CD4-positive, alpha-beta T cell treated with Interleukin-2 at 100 ng/mL for 4 hours (primary cell): ENCODE measurements at places on chromosomes 1 and 21.

- no peak for DNase-seq
These were observed 115.0 kb downstream of the SYF2 start for GRCh38 chr1:25117233-25117823.

GRCh38 chr1:155651861-155652661 is 36.5 kb downstream of the YY1AP1 start:
- DNase-seq: no peak

DNA sequence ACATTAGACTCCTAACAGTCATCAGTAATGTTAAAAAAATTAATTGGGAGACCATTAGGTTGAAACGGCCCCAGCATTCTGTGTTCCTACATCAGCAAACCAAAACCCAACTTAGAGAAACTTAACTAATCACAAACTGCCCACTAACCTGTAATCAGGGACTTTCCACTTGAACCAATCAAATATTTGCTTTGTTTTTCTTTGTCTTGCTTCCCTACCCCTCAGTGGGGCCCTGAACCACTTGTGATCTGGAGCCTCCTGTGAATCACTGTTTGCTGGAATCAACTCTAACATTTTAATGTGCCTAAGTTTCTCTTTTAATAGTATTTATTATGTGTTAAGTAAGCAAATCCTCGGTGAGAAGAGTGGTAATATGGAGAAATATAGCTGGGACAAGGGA is 64.0 kb downstream of the ABCA4 start:
- DNase-seq: no peak

- peak; percentile 94 for DNase-seq
These were observed 438 bp upstream of the MIA3 start for GRCh38 chr1:222617367-222617951.

DNA sequence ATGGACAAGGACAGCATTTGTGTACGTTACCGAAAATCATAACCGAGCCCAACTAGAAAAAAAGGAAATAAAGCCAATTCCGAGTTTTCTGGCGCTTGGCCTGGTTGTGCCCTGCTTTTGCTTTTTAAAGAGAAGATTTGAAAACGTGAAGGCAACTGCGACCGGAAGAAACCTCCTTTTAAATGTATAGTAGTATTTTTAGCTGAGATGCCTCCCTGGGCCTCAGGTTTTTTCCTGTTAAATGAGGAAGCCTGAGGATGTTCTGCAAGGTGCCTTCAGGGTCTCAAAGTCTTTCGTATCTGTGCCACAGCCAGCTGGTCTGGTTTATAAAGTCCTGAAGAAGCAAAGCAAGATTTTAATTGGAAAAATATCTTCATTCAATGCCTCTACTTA is 371 bp upstream of the ODF2L start:
- no peak for DNase-seq

GRCh38 chr1:77040826-77041225 is 173.5 kb downstream of the ST6GALNAC5 start:
- no peak for DNase-seq

GRCh38 chr1:43614211-43614610 is 35.7 kb upstream of the KDM4A start:
- DNase-seq: no peak

DNA sequence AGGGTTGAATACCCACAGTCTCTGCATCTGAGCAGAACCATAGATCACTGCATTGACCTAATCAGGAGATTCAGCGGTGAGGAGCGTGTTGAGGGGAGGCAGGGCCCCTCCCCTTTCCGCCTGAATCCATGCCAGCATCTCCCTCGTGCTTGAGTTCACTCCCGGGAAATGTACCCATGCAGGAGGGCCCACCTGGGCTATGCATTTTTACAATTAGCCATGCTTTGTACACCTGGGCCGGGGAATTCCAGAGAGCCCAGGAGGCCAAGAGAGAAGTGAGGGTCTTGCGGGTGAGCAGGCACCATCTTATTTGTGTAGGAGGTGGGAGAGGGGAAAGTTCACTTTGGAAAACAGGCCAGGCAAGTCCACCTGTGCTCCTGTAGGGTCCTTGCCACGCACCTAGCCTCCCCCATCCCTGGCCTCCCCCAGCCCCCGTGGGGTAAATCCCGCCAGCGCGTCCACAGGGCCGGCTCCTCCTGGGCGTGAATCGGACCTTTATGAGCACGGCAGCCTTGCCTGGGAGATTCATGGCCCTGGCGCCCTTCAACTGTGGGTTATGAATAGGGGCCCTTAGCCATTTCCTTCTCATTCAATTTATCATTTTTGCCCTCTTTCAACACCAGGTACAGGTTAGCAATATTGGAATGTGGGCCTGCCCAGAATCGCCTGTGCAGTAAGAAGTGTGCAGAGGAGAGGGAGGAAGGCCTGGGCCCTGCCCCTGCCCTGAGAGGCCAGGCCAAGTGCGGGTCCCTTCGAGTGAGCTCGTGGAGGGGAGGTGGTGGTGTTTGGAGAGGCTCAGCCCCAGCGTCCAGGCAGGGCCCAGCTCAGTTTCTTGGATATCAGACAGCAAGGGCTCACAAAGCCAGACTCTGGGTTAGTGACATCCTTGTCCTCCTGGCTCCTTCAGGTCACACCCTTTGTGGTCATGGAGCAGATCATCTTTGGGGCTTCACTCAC is 84.4 kb upstream of the ACTRT2 start:
- DNase-seq: no peak

DNA sequence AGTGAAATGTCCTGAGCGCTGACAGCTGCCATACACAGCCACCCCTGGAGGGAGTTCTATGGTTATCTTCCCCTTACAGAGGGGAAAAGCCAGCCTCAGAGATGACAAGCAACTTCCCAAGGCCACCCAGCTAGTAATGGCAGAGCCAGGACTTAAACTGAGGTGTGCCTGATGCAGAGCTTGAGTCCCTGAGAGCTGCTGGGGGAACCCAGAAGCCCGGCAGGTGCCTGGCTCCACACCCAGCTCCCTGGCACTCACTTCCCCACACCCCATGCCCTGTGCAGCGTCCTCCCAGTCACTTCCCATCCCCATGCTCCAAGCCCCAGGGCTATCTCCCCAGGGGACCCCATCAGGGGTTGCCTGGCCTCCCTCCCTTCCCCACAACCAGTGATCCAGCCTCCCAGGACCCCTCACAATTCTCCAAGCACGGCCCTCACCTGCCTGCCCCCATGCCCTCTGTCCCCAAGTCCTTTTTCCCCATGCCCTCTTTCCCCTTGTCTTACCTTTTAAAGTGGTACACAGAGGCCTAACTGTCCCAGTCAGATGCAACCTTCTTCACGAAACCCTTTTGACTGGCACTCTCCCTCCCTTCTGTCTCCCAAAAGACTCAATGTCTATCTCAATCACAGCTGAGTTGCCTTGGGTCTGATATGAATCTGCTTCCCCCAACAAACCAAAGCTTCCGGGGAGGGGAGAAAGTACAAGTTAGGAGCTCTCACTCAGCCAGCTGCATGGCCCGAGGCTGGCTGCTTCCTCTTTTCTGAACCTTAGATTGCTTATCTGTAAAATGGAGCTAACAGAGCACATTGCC is 39.8 kb upstream of the LRP8 start:
- peak; percentile 52 for DNase-seq

- no peak for DNase-seq
These were observed 15.7 kb downstream of the TM2D1 start for GRCh38 chr1:61708953-61709907.

DNA sequence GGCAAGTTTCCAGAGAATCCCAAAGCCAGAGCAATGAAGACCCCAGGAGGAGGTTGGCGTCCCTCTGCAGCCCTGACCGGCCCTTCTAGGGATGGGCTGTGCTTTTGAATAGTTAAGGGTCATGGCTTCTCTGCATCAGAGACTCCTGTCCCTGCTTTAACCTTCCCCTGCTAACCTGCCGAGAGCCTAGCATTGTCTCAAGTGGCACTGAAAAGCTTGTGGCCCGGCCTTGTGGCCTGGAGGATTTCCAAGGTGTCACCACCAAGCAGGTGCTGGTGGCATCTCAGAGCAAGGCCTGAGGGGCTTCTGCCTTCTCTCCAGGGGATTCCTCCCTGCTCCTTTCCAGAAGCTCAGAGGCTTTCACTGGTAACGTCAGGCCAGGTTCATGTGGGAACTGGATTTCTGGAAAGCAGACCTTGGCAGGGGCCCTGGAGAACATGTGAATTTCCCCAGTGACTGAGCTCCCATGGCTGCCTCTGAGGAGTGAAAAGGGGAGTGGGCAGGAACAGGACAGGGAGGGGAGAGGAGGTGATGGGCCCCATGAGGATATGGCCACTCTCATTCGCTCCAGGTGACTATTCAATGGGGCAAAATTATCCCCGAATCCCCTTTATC is 409.9 kb downstream of the PTPRU start:
- no peak for DNase-seq

DNA sequence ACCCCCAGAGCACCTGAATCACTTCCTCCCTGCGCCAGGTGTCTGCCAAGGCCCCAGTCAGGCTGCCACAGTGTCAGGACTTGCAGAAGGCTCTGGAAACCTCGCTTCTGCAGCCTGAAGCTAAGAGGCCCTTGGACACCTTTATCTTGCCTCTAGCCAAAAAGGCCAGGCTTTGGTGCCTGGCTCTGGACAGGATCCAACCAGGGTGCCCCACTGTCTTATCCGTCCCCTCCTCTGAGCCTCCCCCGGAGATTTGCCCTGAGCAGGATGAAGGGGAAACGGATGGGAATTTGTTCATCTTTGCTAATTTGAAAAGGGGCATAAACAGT is 12.8 kb upstream of the CLSTN1 start:
- no peak for DNase-seq

DNA sequence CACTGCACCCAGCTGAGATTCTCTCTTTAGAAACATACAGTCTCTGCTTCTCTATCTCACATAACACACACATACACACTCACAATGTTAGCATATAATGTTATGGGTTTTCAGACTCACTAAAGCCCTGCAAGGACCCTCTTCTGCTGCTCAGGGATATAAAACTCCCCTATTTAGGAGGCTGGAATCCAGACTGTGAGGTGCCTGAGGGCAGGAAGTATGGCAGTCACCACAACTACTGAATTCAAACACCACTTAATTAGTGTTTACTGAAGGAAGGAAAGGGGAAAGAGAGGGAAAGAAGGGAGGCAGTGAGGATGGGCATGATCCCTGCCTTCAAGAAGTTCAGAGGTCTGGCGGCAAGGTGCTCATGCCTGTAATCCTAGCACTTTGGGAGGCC is 7.8 kb upstream of the CDK18 start:
- no peak for DNase-seq

DNA sequence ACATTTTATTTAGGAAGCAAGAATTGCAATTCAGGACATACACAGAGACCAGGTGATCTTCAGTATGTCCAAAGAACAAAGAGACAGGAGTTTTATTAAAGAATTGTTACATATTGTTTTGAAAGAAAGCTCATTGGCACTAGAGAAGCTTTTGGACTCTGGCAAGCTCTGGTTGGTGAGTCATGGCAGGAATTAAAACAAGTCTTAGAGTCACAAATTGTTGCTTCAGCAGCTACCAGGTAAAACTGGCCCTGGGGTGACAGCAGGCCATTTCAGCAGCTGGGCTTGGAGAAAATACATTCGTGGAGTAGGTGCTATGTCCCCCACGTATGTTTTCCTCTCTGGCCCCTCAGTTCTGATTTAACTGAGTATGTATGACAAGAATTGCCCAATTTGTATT is 58.8 kb downstream of the MAP3K21 start:
- no peak for DNase-seq

DNA sequence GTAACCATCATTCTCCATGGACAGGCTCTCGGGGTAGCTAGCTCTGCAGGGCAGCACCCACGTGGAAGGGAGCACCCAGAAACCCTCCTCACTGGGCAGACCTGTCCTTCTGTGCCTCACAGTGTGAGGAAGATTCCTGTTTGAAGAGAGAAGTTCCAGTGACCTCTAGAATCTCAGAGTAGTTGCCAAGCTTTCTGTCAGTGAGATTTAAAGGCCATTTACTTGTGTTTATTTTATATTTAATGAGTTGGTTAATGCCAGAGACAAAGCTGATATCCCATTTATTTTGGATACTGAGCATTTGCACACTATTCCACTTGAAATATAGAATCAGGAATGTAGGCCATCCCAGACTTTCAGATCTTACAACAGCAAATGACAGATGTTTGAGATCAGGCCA is 28.7 kb downstream of the MTARC1 start:
- DNase-seq: no peak

GRCh38 chr1:113219377-113219776 is 146.4 kb downstream of the LRIG2 start:
- DNase-seq: no peak

DNA sequence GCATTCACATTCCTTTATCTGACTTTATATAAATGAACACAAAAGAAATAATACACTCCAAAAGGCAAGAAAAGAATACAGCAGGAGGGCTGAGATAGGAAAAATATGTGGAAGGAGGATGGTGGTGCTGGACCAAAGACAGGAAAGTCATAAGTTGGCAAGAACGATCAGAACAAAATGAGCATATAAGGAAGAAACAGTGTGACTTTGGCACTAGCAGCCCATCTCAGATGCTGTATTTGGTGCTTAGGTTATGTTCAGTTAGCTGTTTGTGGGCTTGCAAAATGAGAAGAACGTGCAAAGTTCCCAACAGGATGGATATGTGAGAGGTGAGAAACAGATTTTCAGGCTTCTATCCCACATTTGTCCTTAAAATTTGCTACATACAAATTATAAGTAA is 719.8 kb upstream of the ADGRL4 start:
- DNase-seq: no peak
